CD4-positive, alpha-beta T cell treated with Interleukin-12 subunit alpha and Interleukin-12 subunit beta, for 1 hour (primary cell): ENCODE measurements at places on chromosomes 1 and 21.

DNA sequence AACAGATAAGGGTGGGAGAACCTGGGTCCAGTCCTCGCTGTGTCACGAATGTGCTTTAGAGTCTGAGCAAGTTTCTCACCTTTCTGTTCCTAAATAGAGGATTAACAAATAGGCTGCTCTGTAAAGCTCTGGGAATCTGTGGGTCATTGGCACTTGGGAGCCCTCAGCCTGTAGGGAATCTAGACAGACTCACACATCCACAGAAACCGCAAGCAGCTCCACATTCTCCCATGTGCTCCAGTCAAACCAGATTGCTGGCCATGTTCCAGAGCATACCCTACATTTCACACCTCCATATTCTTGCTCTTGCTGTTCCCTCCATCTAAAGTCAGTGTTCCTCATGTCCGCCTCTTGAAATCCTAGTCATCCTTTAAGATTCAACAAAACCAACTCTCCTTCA, 7.8 kb upstream of the AHCYL1 start:
- no peak for DNase-seq

DNA sequence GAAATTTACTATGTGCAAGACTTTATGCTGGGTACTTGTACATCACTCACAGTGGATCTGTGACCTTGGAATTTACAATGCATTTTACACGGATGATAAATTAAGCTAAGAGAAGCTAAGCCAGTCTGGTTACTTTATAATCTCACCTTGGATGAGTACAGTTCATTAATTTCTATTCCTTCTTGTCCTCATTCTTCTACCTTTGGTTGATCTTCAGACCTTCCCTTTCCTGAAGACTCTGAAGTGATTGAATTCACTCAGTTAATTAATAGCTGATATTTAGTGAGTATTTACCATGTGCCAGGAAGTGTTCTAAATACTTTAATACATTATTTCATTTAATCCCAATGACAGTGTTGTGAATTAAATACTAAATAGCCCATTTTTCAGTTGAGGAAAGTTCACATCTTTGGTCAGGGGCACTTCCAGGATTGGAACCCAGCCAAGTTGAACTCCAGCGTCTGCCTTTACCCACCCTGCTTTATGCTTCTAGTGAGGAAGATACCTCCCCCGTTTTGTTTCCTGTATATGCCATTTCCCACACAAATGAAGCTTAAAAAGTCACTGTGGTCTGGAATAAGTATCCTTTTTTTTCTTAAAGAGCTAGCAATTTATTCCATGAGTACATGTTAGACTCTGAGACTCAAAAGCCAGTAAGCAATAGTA, 146.6 kb downstream of the TLR5 start:
- no peak for DNase-seq

DNA sequence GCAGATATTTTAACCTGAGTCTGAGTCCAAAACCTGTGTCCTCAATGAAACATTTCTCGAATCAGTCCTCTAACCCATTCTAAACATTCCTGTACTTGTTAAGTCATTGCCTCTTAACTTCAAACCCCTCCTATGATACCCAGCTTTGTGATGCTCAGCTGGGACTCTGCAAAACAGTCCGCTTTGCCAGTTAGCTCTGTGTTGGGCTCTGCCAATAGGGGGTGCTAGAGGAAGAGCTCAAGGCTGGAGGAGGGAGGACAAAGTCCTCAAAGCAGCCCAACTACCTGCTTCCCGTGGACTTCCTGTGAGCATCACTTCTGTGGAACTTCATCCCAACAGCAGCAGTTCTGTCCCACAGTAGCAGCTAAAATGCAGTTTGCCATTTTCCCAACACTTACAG, 38.1 kb upstream of the SYT14 start:
- no peak for DNase-seq

DNA sequence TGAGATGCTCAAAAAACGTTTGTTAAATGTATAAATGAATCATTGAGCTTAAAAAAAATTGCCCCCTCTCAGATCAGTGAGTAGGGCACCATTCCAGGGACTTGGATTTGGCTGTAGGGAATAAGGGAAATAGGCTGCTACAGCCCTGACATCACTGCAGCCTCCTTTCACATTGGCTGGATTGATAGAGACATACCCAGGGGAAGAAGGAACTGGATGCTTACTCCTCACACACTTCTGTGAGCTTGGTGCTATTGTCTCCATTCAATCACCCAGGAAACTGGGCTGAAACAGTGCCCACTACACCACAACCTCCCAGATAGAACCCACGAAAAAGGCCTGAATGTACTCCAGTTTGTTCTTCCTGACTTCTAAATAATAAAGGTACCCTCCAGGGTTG, 87.2 kb downstream of the TGFBR3 start:
- no peak for DNase-seq

DNA sequence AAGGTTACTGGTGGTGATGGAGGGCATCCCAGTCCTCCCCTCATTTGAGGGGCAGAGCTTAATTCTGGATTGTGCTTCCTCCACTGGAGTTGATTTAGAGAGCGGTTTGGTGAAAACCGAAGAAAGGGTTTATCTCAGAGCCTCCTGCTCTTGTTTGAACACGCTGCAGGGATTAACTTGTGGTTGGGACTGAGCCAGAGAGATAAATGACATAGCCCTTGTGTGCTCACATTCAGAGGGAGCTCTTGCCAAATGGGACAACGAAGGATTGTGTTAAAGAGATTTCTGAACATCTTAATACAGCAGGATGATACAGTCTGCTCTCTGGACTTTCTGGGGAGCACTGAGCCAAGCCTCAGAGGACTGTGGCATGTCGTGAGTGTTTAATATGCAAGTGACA, 308.2 kb downstream of the DISC1 start:
- no peak for DNase-seq

DNA sequence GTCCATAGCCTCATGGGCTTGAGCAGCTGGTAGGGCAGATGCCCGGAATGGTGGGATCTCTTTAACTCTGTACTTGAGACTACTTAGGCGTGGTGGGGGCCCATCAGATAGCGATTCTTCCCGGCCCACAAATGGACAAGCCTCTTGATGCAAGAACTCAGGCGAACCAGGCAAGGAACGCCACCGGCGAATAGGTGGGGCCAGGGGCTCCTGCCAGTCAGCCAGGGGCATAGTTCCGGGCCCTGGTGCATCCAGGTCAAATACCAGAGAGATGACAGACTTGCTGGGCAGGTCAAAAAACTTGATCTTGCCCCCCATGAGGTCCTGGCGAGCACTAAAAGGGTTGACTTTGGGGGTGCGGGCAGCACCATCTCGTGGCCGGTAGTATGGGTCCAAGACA, 4.8 kb upstream of the MUTYH start:
- no peak for DNase-seq

DNA sequence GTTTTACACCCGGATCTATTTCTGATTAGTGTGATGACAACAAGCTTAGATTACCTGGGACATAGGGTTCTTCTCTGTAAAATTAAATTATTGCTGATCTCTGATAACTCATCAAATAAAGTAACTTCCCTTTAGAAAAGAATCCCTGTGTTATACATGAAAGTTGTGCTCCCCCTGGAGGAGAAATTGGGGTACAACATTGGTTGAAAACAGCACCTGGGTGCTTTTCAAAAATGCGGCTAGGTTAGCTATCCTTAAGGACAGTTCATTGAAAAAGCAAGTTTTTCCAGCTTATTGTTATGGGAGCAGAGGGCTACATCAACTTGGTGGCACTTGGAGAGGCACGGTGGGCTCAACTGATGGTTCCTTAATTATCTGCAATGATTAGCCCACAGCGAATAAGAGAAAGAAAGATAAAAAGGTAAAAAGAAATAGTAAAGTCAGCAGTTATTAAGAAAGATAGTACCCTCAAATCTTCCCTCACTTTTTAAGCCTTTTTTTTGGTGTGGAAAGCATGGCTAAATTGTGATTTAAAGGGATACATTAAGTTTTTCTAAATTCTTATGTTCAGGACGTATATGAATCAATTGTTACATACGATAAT, 97.8 kb downstream of the FMN2 start:
- peak; percentile 21 for DNase-seq

DNA sequence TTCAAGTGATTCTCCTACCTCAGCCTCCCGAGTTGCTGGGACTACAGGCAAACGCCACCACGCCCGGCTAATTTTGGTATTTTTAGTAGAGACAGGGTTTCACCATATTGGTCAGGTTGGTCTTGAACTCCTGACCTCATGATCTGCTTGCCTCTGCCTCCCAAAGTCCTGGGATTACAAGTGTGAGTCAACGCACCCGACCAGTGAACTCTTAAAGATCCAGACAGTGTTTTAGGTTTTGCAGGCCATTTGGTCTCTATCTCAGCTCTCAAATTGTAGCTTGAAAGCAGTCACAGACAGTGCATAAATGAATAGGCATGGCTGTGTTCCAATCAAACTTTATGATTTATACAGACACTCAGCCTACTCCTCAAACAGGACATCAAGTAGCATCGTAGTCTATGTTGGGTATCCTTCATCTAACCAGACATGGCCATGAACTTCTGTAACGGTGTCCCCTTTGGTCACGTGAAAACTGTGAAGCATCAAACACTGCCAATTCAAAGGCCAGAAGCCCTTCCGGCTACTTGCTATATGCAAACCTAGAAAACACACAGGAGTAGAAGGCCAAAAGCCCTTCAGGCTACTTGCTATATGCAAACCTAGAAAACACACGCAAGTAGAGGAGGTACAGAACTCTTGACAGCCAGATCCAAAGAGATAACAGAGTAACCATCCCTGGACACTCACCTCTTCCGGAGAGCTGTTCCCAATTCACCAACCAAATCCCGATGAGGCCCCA, 3.1 kb downstream of the FUCA1 start:
- no peak for DNase-seq

DNA sequence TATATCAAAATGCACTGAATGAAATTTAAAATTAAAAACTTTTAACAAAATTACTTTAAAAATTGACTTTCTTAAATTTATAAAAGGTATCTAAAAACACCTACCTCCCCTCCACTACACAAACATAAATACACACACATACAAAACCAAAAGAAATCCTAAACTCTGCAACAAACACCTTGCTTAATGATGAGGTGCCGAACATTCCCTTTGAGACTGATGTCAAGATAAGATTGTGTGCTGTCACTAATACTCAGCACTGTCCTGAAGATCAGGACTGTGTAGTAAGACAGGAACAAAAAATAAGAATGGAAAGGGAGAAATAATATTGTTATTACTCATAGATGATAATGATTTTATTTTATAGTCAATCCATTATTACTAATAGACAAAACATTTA, 45.1 kb downstream of the CD53 start:
- DNase-seq: no peak

DNA sequence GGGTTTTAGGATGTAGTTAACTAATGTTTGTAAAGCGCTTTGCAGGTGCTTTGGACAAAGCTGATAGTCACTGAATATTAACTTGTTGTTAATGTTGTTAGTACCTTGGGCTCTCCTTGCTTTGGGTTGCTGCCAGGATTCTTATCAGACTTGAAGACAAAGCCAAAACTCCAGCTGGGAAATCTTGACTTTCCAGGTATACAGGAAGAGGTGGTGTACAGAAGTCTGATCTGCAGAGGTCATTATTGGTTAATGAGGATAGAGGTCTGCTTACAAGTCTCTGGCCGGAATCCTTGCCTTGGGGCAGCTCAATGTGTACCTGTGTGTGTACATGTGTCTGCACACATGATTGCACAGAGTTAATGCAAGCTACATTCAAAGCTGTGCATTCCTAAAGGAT, 96.0 kb upstream of the POU3F1 start:
- DNase-seq: no peak

DNA sequence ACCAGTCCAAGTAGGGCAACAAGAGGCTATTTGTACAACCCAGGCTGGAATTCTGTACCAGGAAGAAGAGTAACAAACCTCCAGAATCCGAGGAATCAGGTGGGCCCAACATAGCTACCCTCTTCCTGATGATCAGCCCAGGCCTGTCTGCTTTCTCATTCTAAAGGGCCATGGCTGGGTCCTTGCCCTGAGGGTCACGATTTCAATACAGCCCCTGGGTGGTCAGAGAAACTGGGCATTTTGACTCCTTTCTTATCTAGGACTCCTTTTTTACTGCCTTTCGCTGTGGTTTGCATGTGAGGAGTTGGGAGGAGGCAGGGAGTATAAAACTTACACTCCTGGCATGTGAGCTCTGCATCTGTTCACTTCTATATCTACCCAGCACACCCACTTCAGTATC, 164.9 kb upstream of the COA6 start:
- no peak for DNase-seq

DNA sequence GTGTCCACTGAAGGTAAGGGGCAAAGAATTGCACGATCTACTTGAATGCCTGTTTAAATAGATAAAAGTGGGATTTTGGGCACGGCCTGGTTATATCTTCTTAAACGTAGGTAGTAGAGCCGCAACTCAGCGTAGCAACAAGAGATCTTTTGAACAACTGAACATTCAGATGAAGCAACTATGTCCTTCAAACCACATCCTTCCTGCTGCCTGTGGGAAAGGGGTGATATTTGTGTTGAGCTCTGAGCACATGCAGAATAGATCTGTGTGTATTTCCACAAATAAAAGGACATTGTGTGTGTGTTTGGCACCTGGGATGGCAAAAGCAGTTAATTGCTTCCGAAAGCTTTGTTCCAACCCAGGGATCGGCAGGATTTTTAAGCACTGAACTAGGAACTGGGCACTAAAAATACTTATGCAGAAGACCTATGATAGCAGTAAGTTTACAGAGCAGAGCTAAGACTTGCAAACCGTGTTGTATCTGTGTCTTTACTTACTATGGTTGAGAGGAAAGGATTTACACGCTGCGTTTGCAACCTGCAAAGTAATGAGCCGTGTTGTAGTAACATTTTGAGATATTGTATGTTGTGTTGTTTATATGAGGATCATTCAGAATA, 333.4 kb downstream of the CHRM3 start:
- peak; percentile 68 for DNase-seq

GRCh38 chr1:203378556-203379245, 27.8 kb upstream of the FMOD start:
- no peak for DNase-seq

DNA sequence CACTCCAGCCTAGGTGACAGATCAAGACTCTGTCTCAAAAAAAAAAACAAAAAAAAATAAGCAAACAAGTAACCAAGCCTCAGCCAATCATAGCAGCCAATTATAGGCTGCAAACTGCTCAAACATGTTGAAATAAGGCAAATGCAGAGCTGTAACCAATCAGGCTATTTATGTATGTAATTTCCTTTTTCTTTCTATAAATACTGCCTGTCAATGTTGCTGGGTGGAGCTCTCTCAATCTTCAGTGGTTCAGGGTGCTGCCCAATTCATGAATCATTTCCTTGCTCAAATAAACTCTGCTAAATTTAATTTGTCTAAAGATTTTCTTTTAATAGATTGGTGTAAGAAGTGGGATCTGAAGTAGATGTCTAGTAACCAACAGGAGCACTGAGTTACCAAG, 11.6 kb upstream of the CD1D start:
- no peak for DNase-seq

DNA sequence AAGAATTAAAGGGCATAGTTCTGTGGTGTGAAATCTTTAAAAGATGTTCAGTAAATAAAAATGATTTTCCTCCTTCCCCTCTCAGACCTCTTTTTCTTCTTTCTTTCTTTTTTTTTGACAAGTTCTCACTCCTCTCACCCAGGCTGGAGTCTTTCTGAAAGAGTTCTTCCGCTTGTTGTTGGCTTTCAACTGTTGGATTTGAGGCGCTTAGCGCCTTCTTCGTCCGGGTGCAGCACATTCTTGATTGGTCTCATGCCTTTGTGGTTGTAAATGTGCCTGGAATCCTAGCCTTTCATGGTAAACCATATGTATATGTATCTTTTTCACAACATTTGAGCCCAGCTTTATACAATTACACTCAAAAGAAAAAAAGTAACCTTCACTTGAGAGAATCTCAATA, 980 bp upstream of the METTL18 start:
- peak; percentile 20 for DNase-seq
